ENCODE measurements at places on chromosomes 2 and 18.

DNA sequence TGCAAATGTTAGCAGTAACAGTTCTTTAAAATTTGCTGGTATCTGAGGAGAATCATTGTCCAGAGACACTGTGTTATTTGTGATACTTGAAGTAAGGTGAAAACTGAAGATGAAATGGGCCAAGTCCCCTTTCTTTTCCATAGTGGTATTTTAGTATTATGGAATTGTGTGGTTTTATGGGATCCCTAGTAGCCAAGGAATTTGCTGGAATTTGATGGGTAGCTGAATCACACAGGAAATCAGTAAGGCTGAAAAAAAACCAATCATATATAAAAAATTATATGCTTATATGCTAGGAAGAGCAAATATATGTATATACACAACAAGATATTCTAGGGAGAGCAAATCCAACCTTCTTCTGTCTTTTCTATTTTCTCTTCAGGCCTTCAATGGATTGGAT lies 54.2 kb upstream of the TACR1 start:
- no peak for DNase-seq

GRCh38 chr2:58377181-58377580 lies 136.1 kb upstream of the FANCL start:
- no peak for DNase-seq

- no peak for DNase-seq
These were observed 23.9 kb downstream of the GAREM1 start for GRCh38 chr18:32446780-32447179.

DNA sequence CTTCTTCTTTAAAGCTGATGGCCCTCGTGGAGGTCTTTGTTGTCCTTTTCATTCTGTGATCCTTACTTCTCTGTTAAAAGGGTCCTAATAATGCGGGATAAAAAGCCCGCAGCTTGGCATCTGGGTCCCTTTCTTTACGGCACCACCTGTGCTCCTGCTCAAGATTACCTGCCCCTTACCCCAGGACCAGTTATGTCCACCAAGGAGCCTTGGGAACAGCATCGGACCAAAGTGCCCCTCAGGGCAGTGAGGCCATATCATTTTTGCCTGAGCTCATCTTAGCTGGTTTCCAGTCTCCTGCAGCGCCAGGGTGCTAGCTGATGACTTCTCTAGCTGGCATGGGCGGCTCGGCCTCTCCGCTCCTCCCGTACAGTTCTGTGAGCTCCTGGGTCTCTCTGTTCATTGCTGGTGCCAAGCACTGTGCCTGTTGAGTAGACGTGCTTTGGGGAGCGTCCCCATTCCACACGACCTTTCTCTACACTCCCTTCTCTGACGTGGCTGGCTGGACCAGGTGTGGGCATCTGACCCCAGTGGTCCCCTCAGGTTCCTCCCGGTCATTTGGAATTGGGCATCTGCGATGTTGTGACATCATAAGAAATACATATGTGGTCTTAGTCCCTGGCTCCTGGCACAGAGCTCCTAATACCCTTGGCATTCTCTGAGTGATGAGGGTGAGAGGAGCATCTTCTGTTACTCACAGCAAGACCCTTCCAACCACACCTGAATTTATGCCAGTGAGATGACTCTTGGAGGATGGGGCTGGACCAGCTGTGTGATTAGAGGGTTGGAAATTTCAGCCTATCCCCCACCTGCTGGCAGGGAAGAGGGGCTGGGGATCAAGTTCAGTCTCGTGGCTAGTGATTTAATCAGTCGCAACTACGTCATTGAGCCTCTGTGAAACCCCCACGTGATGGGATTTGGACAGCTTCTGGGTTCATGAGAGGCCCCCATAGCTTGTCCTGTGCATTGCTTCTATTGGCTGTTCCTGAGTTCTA lies 134.2 kb upstream of the HS6ST1 start:
- DNase-seq, result peak; percentile 1

DNA sequence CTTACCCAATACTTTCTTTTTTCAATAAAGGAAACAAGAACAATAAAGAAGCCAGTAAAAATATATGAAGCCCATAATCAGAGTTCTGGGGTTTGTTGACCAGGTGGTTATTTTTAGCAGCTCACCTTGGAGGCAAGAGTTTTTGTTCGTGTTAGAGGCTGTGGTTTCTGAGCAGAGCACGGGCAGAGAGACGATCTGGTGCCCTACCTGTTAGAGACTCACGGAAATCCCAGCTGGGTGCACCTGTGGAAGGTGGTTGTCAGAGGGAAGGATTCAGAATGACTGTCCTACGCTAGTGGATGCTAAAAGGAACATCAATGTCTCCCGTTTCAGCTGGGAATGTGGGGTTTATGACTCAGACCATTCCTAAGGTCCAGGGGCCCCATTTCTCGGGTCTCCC lies 87.6 kb downstream of the NRP2 start:
- no peak for DNase-seq

DNA sequence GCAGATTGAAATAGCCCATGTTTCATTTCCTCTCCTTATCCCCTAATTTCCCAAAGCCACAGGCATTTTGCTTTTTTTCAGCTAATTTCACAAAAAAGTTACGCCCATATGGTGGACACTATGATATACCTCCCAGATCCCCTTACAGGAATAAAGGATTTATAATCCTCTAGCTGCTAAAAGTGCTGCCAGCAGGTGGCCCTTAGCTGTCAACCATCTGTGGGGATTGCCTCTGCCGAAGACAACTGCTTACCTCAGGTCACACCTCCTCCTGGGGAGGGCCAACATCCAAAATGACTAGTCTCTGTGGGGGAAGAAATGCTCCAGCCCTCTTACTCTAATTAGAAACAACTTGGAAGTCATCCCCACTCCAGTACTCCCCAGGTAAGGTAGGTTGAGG lies 61.0 kb upstream of the EPB41L3 start:
- no peak for DNase-seq

GRCh38 chr2:203744091-203744490 lies 37.7 kb downstream of the CD28 start:
- no peak for DNase-seq

GRCh38 chr18:53254265-53254664 lies 914.3 kb downstream of the DCC start:
- no peak for DNase-seq

GRCh38 chr2:176018708-176019107 lies 16.6 kb upstream of the LNPK start:
- DNase-seq, result no peak

- no peak for DNase-seq
These were observed 32.9 kb downstream of the CENPO start for GRCh38 chr2:24825883-24826772.

DNA sequence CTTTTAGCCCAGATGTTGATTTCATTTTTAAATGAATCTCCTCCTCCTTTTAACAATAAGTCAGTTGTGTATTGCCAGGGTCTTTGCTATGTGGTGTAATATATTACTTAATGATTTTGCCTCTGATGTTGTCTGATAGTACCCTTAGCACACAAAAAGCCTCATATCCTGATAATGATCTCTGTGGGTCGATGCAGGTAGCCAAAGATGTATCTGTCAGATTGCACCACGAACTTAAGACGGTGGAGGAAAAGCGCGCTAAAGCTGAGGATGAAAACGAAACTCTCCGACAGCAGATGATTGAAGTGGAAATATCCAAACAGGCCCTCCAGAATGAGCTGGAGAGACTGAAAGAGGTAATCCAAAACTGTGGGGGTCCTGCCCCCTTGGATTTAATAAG lies 14.8 kb downstream of the MTCL1 start:
- no peak for DNase-seq

DNA sequence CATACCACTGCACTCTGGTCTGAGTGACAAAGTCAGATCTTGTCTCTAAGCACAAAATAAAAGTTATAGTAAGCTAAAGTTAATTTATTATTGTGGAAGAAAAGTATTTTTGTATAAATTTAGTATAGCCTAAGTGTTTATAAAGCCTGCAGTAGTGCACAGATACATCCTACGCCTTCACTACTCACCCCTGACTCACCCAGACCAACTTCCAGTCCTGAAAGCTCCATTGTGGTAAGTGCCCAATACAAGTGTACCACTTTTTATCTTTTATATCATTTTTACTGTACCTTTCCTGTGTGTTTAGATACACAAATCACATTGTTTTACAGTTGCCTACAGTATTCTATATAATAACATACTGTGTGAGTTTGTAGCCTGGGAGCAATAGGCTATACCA lies 57.5 kb downstream of the UBE2E3 start:
- no peak for DNase-seq

GRCh38 chr2:38290332-38290731 lies 86.7 kb downstream of the ATL2 start:
- no peak for DNase-seq

DNA sequence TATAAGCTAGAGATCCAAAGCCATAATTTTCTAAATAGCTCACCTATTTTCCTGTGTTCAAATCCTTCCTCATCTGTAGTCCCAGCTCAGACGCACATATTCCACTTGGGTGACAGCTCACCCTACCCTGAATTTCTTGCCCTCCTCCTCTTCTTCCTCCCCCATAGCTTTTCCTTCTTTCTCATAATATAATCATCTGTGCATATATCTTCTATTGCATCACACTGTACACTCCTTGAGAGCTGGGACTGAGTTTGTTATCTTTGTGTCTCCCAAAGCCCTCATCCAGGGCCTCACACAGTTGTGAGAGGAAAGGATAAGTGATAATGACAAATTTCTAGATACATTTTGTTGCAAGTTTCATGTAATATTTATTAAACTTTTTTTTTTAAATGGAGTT lies 55.9 kb upstream of the RTN4 start:
- DNase-seq, result no peak

DNA sequence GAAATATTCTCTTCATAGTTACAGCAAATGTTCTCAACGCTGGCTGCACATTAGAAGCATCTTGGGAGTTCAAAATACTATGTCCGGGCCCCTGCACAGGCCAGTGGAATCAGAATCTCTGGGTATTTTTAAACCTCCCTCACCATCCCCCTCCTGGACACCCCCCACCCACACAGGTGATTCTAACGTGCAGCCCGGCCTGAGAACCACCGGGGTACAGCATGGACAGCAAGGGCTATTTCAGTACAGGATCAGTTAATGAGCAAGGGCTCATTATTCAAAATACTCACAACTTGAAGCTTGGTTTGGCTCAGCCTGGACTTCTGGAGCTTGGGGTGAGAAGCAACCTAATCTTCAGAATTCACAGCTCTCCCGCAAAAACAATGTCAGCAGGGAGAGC lies 31.4 kb downstream of the INO80C start:
- no peak for DNase-seq

GRCh38 chr2:211270257-211270656 lies 713.9 kb downstream of the CPS1 start:
- no peak for DNase-seq

DNA sequence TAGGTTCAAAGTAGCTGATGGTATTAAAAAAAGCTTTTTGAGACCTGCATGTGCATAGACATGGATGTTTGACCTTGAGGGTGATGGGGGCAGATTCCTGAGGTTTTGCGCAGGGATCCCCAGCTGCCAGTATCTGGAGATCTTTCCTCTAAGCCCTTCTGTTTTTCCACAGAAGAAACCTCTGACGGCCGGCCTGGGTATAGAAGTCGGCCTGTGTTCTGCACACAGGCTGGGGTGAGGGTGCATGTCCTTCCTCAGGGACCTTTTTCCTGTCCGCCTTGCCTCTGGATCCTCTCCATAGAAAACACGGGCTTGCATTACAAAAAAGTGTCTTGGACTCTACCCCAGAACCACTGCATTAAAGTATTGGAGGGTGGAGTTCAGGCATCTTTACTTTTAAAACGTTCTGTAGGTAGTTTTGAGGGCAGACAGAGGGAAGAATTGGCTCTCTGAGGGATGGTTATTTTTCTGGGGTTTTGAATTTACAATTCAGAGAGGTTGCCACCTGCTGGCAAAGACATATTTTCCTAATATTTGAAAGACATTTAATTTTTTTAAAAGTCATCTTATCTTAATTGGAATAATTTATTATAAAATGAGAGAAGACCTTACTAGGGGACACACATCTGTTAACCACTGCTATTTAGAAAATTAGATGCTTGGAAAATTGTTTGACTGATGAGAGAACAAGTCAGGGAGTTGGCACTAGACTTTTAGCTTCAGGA lies 350.6 kb downstream of the DCDC2C start:
- no peak for DNase-seq

DNA sequence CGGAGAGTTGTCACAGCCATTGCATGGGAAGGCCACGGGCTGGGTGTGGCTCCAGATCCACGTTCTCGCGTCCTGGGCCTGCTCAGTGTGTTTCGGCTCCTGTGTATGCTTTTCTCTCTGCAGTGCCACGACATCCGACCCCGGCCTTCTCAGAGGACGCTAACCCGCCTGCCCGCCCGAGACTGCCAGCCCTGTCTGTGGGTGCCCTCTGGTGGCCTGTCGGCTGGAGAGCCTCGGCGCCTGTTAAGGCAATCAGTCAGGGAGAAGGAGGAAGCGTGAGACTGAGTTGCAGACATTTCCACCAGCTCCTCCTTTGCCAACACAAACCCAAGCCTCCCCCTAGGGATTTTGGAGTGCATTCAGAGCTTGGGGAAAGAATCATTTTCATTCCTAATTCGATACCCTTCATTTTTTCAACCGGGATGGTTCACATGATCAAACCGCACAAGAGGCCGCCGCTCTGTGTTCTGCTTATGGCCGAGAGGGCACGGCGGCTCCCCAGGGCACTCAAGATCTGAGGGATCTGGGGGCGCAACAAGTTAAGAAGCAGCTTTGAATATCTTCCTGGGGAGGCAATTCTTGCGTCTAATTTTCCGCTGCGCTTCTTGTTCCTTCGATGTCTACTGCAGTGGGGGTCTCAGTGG lies 37.5 kb upstream of the ZBTB7C start:
- peak; percentile 52 for DNase-seq

- no peak for DNase-seq
These were observed 201.9 kb upstream of the NT5C1B start for GRCh38 chr2:18791172-18791797.

- no peak for DNase-seq
These were observed 73.4 kb upstream of the TEX51 start for GRCh38 chr2:126825316-126825715.

GRCh38 chr2:59938181-59938580 lies 615.3 kb downstream of the BCL11A start:
- DNase-seq, result no peak

GRCh38 chr2:195967336-195967735 lies 101.3 kb downstream of the DNAH7 start:
- no peak for DNase-seq

- no peak for DNase-seq
These were observed 201.0 kb downstream of the NDUFA10 start for GRCh38 chr2:239824046-239824694.

DNA sequence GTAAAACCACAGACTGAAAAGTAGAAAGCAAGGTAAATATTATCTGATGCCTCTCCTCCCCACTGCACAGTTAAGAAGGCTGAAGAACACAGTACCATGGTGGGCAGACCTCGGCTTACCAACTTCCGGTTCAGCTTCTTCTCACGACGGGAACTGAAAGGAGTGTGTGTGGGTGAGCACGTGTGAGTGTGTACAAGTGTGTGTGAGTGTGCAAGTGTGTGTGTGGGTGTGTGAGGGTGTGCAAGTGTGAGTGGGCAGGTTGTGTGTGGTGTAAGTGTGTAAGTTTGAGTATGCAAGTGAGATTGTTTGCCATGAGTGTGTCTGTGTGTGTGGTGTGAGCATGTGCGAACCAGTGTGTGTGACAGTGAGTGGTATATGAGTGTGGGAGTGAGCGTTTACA lies 103.5 kb downstream of the ADD2 start:
- DNase-seq, result no peak

GRCh38 chr18:64091526-64091925 lies 57.4 kb downstream of the LINC00305 start:
- no peak for DNase-seq

- DNase-seq, result no peak
These were observed 117.8 kb upstream of the TWIST2 start for GRCh38 chr2:238730001-238730669.
